CMK (cell line): ENCODE measurements at places on chromosomes 13 and 19.

- DNase-seq, result no peak
Observed at GRCh38 chr13:41505209-41505835, 48.0 kb downstream of the RGCC start.

- no peak for DNase-seq
Observed at GRCh38 chr19:7170983-7171382, 101.5 kb downstream of the ZNF557 start.

GRCh38 chr19:55474269-55475265 is 1.9 kb upstream of the ZNF628 start:
- DNase-seq, result no peak

DNA sequence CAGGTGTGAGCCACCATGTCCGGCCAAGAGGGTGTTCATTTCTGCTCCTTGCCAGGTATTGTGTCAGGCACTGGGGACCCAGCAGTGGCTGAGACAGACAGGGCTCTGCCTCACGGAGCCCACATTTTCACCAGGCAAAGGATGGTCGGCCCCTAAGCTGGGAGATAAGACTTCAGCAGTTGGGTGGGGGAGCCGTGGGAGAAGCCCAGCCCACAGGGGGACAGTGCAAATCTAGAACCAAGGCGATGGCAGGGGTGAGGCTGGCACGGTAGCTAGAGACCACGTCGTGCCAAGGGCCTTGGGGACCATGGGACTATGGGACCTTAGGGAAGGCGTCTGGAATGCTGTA is 8.3 kb downstream of the LSR start:
- no peak for DNase-seq

GRCh38 chr13:53206455-53206854 is 177.8 kb downstream of the OLFM4 start:
- DNase-seq, result no peak

DNA sequence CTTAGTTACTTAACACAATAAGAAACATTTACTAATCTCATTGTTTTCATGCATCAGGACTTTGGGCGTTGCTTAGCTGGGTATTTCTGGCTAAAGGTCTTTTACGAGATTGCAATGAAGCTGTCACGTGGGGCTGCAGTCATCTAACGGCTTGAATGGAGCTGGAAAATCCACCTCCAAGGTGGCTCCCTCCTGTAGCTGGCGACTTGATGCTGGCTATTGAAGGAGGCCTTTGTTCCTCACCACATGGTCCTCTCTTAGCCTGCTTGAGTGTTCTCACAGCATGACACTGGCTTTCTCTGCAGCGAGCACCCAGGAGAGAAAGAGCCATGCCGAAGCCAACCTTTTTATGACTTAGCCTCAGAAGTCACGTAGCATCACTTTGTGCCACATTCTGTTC is 92.0 kb downstream of the NHLRC3 start:
- no peak for DNase-seq

DNA sequence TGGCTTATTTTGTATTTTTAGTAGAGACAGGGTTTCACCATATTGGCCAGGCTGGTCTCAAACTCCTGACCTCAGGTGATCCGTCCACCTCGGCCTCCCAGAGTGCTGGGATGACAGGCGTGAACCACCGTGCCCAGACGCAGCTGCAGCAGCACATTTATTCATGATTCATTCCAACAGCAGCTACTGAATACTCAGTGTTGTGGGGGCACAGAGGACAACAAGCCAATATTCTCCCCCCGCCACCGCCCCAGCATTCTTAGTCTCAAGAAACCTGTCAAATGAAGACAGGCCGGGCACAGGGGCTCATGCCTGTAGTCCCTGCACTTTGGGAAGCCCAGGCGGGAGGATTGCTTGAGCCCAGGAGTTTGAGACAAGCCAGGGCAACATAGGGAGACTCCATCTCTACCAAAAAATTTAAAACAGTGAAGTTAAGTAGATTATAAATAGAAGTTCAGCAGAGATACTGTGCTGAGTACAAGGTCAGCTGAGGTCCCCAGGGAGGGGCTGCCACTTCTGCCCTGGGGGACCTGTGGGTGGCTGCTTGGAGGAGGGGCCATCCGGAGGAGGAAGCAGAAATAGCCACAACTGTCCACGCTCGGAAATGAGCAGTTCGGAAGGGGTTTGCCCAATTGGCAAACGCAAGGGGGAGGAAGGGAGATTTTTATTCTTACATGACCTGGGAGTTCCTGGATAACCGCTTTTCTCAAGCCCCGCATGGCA is 4.3 kb downstream of the DOT1L start:
- no peak for DNase-seq
